Omental fat pad (tissue), 4 donors: ENCODE measurements at places on chromosomes 7 and 10.

DNA sequence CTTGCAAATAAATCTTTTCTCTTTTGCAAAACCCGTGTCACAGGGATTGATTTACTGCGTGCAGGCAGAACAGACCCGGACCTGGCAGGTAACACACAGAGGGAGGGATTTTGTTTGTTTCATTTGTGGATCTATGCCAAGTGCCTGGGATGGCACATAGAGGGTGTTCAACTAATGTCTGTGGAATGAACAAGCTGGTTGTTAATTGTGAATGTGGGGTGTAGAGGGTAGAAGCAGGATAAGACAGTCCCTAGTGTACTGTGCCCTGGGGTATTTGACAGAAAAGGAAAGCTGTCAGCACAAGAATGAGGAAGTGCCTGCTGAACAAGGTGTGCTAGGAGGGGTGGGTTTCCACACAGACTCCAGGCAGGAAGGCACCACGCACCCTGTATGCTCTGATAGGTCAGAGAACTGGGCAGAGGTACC lies 331.8 kb downstream of the CALN1 start:
- DNase-seq, result no peak

DNA sequence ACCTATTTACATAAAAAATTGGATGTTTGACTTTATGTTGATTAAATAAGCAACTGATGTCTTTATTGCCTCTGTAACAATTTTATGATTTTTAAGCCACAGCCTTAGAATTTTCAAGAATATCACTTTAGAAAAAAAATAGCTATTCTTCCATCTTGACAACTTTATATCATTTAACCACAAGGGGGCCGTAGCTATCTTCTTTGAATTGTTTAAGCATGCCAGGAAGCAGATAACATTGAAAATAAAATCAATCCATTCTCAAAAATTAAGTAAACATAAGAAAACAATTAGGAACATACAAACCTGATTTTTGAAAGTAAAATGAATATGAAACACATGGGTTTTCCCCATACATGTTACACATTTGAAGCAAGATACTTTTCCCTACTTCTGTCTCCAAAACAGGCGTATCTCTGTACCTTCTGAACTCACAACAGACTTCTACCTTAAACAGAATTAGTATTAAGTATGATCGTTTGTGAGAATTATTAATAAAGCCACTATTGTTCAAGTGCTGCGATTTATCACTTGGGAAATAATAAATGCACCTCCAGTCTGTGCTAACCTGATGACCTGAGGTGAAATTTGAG lies 209.0 kb downstream of the CACNA2D1 start:
- no peak for DNase-seq

DNA sequence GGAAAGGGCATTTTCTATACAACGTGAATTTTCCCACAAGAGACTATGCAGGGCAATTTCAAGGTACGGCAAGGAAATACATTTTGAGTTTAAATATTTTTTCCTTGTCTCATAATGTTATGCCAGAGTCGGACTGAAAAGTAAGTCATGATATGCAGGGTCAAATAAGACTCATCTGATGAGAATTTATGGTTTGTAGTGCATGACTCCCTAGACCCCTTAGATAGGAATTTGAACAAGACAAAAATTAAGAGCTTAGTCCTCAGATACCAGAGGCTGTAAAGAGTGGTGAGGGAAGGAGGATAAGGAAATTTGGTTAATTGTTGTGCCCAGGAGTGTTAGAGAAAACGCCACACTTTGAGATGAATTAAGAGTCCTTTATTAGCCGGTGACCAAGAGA lies 616.6 kb downstream of the XPNPEP1 start:
- DNase-seq, result no peak

GRCh38 chr7:47327698-47328391 lies 254.1 kb downstream of the TNS3 start:
- no peak for DNase-seq

GRCh38 chr7:43537765-43538403 lies 45.0 kb upstream of the STK17A start:
- DNase-seq, result no peak

DNA sequence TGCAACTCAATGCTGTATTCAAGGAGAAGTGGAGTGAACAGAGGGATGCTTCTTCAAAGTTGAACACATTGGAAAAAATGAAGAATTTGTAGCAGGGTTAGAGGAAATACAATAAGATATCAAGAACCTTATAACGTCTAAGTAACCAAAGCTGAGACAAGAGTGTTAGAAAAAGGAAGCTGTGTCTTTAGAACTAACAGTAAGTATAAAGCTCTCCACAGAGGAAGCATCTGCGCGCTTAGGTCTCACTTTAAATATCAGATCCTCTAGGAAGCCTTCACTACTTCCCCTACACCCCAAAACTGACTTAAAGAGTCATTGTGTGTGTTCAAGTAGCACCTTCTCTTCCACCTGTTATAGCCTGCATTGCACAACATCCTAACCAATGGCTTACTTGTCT lies 43.0 kb downstream of the CH25H start:
- no peak for DNase-seq

DNA sequence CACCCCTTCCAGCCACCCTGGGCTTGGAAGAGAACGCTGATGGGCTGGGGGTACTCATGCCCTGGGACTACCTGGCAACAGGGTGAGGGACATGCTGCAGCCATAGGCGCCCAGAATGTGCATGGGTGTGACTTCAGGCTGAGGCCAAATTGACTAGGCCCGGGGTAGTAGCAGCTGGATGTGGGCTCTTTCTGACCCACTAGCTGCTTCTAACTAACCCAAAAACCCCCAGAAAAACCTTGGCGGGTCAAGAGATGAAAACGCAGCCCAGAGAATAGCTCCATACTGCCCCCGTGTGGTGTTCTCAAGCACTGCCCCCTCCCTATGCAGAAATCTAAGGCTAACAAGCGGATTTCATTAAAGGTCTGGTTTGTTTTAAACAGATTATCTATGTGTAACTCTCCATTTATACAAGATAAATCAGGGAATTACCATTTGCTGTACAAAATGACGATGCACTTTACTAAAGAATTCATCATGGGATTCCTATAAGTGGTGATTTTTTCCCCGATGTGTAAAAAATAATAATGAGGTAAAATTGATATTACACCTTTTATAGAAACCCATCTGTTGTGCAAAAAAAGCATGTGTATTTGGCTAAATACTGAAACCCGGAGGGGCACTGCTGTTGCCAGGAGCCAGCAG lies 4.2 kb downstream of the SMARCD3 start:
- no peak for DNase-seq

GRCh38 chr7:21367537-21367936 lies 60.3 kb upstream of the SP4 start:
- no peak for DNase-seq

DNA sequence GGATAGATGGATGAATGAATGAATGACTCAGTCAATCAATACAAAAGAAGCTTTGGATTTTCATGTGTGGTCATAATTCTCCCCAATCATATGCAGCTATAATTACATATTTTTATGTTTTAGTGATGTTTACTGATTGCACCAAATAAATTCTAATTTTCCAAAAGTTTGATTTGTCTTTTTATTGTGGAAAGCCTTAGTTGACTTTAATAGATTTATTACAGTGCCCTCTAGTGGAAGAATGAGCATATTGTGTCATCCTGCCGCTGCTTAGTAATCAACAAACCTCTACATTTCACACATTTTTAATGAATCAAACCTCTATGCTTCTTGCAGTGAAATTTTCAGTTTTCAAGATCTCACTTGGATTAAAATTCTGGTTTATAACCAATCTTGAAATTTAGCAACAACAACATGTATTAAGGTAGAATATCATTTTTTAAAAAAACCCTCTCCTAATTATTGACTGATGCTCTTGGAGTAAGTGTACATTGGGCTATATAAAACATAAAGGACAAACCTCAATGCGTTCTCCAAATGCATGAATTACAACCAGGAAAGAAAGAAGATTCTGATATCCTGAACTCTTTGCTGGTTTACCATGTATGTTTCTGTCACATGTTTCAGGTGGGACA lies 55.6 kb upstream of the PNLIP start:
- DNase-seq, result no peak

GRCh38 chr10:100786591-100786990 lies 41.2 kb downstream of the PAX2 start:
- no peak for DNase-seq

DNA sequence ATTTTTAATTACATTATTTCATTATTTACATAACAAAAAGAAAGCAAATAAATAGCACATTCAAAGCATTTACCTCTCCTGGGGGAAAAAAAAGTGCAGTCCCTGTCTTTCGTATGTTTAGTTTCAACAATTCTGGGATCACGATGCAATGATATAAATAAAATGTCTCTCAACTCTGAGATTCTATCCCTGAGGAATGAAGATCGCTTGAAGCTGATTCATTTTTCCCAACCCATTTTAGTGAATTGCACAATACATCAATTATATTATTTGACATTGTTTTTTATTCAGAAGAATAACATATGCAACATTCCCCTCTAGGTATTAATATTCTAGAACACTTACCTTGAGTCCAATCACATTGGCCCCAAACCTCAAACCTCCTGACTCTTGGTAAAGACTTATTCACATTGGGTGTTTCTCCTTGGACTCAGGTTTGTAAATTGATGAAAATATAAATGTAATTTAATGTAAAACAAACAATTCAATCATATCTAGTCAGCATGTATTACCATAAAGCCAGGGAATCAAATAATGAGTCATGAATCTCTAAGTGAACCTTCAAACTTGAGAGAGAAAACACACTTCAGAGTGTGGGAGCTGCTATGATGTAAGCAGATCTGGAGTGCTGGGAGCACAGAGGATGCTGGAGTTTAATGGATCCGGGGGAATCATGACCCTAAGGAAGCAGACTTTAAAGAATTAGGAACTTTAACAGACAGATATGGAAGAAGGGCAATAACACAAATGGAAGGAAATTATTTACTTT lies 5.3 kb upstream of the SCIN start:
- no peak for DNase-seq

GRCh38 chr10:78353636-78354035 lies 320.0 kb downstream of the RPS24 start:
- DNase-seq, result no peak

- DNase-seq, result no peak
Observed at GRCh38 chr7:24877790-24878311, 102.1 kb downstream of the OSBPL3 start.

DNA sequence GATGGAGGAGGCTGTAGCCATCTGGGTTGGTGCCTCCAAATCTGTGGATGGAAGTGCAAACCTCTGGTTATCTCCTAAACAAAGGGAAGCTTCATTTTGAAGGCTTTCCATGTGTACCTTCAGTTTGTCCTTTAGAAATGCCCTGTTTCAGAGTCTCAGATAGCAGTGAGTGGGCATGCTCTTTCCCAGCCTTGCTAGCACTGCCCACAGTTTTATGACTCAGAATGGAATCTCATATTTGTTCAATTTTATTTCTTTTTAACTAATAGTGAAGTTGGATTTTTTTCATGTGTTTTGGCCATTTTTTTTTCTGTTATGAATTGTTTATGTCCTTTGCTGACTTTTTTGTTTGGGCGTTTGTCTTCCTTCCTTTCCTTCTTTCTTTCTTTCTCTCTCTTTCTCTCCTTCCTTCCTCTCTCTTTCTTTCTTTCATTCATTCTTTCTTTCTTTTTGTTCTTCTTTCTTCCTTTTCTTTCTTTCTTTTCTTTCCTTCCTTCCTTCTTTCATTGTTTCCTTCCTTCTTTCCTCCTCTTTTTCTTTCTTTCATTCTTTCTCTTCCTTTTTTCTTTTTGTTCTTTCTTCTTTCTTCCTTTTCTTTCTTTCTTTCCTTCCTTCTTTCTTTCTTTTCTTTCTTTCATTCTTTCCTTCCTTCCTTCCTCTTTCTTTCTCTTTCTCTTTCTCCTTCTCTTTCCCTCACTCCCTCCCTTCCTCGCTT lies 25.6 kb downstream of the PRF1 start:
- DNase-seq, result no peak

DNA sequence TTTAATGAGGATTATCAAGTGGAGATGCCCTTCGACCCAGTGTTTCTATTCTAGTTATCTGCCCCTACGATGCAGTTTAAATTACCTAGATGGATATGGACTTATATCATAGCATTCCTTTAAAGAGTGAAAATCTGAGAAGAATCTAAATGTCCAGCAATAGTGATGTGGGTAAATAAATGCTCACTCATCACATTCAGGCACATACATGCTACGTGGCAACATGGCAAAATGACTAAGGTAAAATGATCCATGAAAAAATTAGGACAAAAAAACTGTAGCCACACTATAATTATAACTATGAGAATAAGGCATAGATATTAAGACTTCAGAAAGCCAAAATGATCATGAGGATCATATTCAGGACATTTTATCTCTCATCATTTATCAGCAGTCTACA lies 82.4 kb upstream of the PDE1C start:
- no peak for DNase-seq

- DNase-seq, result no peak
Observed at GRCh38 chr10:62075414-62075813, 173.9 kb downstream of the ARID5B start.

- DNase-seq, result no peak
Observed at GRCh38 chr10:97612386-97612785, 20.9 kb downstream of the MORN4 start.

DNA sequence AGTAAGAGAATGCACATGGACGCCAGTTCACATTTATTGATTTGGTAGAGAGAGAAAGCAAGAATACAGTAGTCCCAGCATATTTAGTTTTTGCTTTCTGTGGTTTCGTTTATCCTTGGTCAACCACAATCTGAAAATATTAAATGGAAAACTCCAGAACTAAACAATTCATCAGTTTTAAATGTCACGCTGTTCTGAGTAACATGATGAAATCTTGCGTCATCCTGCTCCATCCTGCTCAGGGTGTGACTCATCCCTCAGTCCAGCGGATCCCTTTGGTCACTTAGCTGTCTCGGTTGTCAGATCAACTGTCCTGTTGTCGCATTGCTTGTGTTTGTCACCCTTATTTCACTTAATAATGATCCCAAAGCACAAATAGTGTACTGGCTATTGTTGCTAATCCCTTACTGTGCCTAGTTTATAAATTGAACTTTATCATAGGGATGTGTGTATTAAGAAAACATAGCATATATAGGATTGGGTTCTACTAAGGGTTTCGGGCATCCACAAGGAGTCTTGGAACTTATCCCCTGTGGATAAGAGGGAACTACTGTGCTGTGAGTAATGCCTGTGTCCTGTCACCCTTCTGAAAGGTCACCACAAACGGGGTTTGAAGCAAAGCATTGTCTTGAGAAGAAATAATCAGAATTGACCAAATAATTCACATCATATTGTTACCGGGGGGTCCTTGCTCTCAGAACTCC lies 73.6 kb downstream of the OTUD1 start:
- DNase-seq, result no peak

- DNase-seq, result no peak
Observed at GRCh38 chr10:98208925-98209324, 59.1 kb downstream of the LOXL4 start.

- DNase-seq, result no peak
Observed at GRCh38 chr10:69367469-69367868, 49.2 kb downstream of the TACR2 start.

- DNase-seq, result no peak
Observed at GRCh38 chr7:17293481-17293880, 5.0 kb upstream of the AHR start.

DNA sequence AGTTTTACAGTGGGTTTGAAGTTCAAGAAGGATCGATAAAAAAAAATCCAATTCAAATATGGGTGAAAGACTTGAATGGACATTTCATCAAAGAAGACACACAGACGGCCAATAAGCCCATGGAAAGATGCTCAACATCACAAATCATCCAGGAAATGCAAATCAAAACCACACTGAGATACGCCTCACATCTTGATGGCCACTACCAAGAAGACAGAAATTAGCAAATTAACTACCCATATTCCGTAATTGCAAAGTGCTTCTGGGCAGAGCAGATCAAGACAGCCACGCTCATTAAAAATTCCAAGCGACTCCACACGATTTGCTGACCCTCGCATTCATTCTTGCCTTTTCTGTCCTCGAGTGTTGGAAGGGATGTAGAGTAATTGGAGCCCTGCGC lies 34.1 kb upstream of the PPP2R2D start:
- DNase-seq, result no peak
